CD4-positive, alpha-beta memory T cell (primary cell): ENCODE measurements at places on chromosomes 1 and 21.
A peak's percentile ranks its signal among the peaks of the same experiment; 100 is the strongest.

GRCh38 chr1:31054349-31054748 lies 11.2 kb downstream of the PUM1 start:
- DNase-seq = no peak

- DNase-seq = no peak
These were observed 183.6 kb upstream of the NR5A2 start for GRCh38 chr1:199843861-199844260.

DNA sequence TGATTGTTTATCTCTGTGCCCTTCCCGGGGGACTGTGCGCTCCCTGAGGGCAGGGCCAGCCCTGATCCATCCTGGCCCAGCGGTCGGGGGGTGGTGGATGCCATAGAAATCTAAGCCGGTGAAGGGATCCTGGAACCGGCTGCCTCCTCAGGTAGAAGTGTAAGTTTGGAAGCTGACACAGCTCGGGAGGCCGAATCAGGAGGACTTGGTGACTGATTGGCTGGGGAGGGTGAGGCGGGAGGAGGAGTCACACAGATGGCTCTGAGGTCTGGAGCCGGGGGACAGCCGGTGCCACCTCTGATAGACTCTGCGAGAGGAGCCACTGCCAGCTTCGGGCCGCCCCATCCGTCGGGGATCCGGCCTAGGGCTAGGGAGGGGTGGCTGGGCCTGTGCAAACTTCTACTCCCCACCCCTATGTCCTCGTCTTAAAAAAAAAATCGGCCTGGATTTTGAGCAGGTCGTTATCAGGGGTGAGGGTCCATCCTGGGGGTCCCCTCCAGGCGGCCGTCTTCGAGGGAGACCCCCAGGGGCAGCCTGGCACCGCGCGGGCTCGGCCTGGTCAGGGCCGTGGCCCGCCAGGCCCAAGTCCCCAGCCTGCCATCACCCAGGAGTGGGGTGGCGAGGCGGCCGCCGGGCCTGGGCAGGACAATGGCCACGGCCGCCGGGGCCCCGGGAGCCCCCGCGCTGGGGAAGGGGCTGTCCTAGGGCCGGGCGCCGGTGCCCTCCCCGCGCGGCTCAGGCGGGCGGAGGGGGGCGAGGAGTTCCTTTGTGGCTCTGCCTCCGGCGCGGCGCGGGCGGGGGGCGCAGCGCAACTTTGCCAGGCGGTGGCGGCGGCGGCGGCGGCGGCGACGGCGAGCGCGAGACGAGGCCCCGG lies 708 bp upstream of the ZNF362 start:
- DNase-seq = peak; percentile 37

DNA sequence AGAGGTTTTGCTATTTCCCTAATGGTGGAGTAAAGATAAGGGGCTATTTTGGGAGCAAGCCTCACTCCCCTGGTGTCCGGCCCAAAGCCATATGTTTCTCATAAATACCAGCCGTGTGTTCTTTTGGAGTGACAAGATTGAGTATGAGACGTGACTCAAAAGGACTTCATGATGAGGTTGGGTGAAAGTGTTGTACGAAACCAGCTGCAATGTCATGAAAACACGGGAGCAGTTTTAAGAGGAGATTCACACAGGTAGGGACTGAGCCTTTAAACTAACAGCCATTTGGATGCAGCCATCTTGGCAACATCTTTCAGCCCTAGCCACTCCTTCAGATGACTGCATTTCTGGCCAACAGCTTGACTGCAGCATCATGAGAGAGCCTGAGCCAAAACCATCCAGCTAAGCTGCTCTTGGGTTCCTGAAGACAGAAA lies 532.3 kb upstream of the USP24 start:
- no peak for DNase-seq

GRCh38 chr1:49351768-49352167 lies 575.1 kb upstream of the BEND5 start:
- no peak for DNase-seq

GRCh38 chr21:45998276-45998701 lies 16.7 kb downstream of the COL6A1 start:
- DNase-seq = no peak

DNA sequence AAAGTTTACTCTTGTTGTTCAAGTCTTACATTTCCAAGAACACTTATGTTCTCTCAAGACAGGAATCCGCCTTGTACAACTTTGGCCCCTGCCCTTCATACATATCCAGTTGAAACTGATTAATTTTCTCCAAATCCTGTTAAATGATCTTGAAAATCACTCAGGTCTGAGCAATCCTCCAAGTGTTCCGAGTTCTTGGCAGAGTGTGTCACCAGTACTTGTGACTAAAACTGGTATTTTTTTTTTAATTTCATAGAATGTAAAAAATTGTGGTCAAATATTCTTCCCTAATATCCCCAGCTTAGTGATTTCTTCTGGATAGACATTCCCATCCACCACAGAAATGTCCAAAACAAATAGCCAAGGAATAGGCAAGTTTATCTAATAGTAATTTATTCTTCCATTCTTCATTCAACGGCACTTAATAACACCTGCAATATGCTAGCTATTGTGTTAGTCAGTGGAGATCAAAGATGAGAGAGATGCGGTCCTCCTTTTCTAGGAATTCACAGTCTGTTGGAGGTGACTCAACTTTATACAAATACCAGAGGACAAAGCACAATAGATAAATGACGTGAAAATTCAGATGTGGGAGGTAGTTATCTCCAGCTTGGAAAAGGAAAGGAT lies 71.4 kb downstream of the DIRAS3 start:
- no peak for DNase-seq
